ENCODE measurements at places on chromosomes 2 and 18.

DNA sequence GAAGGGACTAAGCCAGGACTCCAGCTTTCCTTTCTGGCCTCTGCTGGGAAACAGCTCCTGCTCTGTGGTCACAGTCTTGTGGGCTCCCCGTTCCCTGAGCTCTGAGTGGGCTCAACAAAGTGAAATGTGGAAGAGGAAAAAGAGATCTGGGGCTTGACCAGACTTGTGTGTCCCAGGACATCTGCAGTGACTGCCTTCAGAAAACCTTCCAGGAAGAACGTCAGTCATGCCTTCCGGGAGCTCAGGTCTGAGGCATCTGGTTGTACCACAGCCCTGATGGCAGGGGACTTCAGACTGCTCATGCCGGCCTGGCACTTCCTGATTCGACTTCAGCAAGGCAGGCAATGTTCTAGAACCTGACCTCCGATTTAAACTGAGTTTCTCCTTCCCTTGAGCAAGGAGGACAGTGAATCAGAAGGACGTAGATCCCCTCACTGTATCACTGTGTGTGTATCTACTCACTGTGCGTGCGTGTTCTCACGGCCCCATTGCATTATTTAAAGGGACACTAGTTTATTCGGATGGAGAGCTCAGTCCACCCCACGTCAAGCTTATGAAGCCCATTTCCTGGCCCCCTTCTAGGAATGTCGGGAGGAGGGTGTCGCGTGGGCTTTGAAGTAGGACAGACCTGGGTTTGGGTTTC lies 548 bp upstream of the FBLN7 start:
- DNase-seq, result no peak

DNA sequence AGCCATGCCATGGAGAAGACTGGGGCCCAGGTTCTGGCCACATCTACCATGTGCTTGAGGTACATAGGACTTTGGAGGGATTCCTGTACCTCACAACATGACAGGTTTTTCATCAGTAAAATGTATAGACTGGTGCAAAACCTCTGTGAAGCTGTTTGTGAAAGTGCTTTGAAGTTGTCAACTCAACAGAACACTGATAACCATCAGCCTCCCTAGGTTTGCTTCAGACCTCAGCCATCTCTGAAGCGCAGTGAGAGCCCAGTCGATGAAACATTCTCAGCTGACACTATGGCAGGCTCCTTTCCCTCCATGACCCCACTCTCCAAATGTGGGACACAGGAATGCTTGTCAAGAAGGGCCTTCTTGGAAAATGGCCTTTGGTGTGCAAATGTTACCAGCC lies 38.6 kb downstream of the STK25 start:
- DNase-seq, result no peak

DNA sequence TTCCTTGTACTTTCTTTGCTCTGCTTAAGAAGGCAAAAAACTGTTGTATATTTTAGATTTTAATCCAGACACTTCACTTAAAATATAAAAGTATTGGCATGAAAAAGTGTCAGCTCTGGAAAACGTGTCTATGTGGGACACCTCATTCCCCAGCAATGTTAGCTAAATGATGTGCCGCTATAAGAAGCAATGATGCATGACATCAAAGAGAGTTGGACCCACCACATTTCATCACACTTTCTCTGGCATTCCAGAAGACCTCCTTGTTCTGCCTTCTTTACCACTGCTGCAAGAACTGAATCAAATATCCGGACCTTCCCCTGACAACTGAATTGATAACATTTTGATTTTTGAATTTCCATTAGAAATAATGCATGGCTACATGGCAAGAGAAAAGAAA lies 242.4 kb upstream of the TANK start:
- no peak for DNase-seq

GRCh38 chr2:26399771-26400376 lies 1.8 kb upstream of the DRC1 start:
- no peak for DNase-seq

GRCh38 chr2:68214381-68214780 lies 38.0 kb downstream of the PPP3R1 start:
- no peak for DNase-seq

All from HCT116 (cell line).